ENCODE measurements at places on chromosomes 11 and 22.

DNA sequence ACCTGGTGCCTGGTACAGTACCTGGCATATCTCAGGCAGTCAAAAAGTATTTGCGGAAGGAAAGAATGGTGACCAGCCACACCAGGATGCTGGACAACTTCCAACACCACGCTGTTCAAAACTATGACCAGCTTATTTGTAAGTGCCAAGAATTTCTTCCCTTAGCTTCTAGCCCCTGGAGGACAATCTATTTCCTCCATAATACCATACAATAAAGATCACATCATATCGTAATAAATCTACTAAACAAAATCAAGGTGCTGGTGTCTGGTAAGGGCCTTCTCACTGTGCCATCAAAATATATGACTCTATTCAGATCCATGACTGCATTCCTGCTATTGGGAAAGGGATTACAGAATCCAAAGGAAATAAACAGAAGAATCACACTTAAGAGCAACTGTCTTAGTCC lies 51.5 kb downstream of the ALG9 start:
- no peak for DNase-seq

DNA sequence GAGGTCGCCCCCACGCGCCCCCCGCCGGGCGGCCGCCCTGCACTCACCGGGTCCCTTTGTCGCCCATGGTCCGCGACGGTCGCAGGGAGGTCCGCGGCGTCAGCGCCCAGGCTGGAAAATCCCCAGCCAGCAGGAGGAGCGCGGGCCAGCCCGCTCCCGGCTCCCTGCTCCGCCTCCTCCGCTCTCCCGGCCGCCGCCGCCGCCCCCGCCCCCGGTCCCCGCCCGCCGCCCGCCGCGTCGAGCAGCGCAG lies at the start of gene ARRB1:
TSS of gene ARRB1 (minus strand) at position 121 of the 250 bp plus-strand sequence. CDS start at position 67, 54 bp downstream.
- no peak for DNase-seq

GRCh38 chr11:83292709-83293456 lies 6.7 kb upstream of the CCDC90B start:
- DNase-seq: peak; percentile 17

DNA sequence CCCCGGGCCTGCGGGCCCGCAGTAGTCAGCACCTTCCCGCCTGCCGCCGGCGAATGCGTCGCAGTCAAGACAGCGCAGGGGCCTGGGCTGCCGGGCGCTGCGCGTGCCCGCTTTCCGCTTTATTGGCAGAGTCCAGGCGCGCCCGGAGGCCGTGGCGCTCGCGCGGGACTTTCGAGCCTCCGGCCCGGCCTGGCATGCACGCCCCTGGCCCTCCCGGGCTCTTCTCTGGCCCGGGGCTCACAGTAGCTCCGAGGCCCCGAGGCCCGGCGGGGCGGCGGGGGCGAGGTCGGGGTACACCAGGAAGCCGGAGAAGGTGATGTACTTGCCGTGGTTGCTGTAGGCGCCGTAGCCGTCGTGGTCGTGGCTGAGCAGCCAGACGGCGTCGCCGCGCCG lies 3.1 kb downstream of the FAM180B start:
- no peak for DNase-seq

GRCh38 chr11:122758339-122758738 lies 80.0 kb upstream of the CRTAM start:
- no peak for DNase-seq

- DNase-seq: no peak
Measured at GRCh38 chr11:18466402-18466801, 10.7 kb downstream of the LDHAL6A start.

All from Panc1 (cell line).